ENCODE measurements at places on chromosomes 2 and 18.

DNA sequence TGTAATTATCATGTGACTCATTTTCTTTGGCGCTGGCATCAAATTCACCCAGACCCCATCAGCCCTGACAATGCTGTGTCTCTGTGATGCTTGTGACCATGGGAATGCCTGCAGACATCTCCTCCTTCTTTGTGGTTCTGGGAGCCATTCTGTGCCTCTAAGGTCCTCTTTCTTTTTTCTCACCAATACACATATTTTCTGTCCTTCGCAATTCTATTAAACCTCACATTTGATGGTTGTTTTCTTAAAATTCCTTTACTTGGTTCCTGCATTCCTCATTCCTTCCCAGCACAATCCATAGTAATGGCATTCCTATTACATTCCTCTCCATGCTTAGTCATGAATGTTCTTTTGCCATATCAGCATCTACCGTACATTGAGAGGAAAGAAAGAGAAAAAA lies 375.3 kb downstream of the PIK3C3 start:
- DNase-seq: no peak

DNA sequence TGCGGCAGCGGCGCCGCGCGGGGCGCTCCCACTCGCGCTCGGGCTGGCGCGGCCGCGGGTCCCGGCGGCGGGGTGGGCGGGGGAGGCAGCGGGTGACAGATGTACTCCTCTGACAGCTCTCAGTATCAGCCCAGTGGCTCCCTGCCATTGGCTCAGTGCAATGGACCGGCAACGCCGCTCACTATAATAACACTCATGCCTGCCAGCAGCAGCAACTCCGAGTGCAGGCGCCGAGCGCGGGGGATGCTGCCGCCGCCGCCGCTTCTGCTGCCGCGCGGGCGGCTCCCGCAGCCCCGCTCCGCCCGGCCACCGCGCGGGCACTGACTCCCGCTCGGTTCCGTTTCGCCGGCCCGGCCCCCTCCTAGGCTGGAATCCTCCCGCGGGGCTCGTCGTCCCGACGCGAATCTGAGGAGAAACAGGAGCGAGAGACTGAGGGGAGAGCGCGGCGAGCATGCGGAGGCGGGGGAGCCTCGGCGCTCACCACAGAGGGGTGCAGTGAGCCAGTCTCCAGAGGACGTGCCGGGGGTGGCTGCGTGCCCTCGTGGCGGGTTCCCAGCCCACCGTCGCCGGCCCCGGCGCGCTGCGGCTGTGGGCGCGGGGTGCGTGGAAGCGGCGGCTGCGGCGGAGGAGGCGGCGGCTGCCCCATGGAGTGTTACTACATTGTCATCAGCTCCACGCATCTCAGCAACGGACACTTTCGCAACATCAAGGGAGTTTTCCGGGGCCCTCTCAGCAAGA lies at the start of gene ZNF804A:
TSS of gene ZNF804A (plus strand) at position 214 of the 738 bp plus-strand sequence. CDS start at position 645, 431 bp downstream.
- DNase-seq: peak; percentile 79

GRCh38 chr2:205218056-205218455 lies 464.2 kb upstream of the NRP2 start:
- no peak for DNase-seq

DNA sequence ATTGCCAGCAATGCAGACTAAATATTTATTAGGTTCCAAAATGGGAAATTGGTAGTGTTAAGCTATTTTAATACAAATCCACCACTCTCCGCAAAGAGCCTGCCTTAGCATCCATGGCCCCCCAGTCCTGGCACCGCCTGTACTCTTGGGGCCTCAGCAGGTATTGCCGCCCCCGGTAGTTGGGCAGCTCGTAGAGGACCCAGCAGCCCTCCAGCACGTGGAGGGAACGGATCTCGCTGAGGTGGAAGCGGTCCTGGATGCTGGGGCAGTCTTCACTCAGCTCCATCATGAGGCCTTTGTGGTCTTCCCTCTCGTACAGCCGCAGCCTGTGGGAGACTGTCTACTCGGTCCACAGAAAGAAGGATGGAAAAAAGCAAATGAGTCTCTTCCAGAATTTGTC lies 1.5 kb downstream of the CRYGC start:
- DNase-seq: no peak

DNA sequence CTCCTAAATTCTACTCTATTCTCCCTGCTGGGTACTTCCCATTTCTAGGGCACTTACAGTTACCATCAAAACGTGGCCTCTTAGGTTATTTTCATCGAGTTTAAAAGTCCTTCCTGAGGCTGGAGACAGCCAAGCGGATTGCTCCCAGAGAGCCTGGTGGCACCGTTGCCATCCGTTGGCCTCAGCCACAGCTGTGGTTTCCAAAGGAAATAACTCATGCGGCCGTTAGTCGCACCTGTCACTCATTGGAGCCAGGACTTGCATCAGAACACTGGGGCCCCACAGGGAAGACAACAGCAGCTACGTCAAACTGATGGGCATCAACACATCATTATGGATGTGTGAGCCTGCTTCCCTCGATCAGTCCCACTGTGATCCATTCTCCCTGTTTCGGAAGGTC lies 453.4 kb downstream of the BCL11A start:
- no peak for DNase-seq
